ENCODE measurements at places on chromosomes 4 and X.

DNA sequence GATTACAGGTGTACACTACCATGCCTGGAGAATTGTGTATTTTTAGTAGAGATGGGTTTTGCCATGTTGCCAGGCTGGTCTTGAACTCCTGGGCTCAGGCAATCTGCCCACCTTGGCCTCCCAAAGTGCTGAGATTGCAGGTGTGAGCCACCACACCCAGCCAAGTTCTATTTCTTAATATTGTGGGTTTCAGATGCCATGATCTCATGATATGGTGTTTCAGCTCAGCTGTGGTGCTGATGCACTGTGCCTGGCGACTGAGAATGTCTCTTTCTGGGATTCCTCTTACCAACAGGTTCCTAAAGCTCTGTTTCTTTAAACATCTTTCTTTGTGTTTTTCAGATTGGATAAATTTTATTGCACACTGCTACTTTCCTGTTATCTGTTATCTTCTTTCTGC, 17.3 kb upstream of the NDUFC1 start:
- no peak for DNase-seq

DNA sequence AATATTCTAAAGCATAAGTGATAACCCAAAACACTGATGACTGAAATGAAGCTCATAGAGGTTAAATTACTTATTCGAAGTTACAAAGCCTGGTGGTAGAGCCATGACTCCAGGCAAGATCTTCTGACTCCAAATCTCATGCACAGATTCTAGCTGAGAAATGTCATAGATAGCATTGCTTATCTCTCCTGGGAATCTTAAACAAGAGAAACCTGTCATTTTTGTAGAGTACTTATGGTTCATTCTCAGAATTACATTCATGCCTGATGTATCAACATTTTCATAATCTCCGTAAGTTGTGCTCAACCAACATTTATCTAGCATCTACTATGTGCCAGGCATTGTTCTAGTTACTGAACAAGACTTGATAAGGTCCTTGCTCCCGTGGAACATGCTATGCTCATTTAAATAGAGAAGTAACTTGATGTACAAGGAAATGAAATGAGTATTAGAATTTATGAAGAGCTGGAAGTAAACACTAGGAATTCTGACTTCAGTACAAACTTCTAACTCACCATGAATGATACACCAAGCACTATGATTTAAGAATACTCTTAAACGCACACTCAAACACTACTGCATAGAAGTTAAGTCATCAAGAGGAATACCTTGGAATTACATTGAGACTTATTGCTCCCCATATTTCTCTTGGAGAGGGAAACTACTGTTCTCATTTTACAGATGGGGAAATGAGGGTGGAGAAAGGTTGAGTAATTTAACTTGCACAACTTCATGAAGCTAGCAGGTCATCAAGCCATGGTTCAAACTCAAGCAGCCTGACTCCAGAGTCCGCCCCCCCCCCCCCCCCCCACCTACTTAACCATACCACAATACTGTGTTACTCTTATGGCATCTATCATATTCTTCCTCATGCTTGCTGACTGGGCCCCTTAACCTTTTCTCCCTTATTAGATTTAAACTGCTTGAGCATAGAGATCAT, 45.4 kb downstream of the MBNL3 start:
- no peak for DNase-seq

DNA sequence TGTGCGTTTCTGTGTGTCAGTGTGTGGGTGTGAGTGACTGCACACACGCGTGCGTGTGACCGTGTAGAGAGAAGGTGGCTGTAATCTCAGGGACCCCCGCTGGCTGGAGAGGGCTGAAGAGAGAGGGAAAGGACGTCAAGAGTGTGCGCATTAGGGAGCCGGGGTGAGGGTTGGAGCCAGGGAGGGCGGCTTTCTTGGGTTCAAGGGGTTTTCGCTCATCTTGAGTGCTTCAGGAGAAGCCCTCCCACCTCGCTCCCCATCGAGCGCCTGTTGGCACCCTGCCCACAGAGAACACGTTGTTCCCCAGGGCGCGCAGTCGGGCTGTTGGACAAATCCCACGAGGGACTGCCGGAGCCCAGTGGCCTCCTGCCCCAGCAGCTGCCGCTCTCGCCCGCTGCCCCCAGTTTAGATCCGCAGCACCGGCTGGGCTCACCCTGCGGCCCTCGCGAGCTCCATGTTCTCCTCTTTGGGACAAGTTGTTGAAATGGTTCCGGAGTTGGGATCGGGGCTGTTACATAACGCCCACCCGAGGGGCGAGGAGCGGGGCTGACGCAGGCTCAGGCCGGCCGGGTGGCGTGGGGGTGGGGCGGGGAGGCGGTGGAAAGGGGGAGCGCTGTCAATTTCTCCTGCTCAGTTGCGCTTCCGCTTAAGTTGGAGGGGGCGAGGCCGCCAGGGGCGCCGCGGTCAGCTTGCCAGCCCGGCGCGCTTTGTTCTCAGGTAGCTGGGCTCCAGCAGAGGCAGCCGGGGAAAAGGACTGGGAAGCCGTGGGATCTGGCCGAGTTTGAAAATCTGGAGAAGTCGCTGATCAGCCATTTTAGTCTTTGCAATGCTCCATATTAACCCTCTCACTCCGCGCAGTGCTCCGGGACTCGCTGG, 1.6 kb downstream of the GRIA2 start:
- DNase-seq, result no peak

- DNase-seq, result no peak
Measured at GRCh38 chr4:185404031-185404430, 7.4 kb downstream of the ANKRD37 start.

- peak; percentile 60 for DNase-seq
Measured at GRCh38 chr4:108172753-108173598, 4.2 kb upstream of the LEF1 start.

DNA sequence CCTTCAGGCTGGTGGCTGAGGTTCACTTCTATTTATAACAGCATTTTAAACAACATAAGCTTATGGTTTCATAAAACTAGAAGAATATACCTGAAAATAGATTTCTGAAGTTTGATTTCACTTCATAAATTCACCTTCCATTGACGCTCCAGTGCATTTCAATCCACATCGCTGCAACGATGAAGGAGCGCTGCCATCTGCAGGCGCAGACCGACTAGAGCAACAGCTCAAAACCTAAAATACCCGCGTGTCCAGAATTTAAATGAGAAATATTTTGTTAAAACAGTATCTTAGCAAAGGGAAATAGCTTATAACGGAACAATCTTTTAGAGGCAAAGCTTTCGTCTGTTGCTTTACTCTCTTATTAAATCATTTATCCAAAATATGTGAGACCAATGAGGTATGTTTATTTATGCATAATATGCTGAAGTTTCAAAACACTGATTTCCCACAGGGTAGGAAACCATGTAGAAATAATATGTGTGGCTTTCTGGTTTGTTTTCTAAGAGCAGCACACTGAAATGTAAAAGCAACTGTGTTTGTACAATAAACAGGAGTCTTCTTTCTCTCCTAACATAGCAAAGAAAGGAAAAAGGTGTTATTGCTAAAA, 816.4 kb upstream of the FRG1 start:
- DNase-seq, result no peak

DNA sequence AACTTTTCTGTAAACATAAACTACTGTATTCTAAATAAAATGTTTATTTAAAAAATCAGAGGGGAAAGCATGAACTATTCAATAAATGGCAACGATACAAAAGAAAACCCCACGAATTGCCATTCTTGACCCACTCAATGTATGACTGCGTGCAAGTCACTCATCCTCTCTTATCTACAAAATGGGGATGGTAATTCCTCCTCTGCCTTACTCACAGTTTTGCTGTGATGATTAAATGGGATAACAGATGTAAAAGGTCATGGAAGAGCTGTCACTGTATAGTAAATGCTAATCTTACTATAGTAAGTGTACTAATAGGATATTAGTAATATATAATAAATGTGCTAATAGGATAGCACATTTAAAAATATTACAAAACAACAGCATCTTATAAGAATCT, 173.4 kb downstream of the SCFD2 start:
- no peak for DNase-seq

GRCh38 chr4:154744341-154744926, 634 bp downstream of the LRAT start:
- DNase-seq, result no peak

- no peak for DNase-seq
Measured at GRCh38 chr4:152016303-152016620, 255.5 kb upstream of the GATB start.

- DNase-seq, result peak; percentile 2
Measured at GRCh38 chr4:101730291-101731117, 60.0 kb upstream of the BANK1 start.

GRCh38 chr4:94519019-94519418, 67.3 kb downstream of the PDLIM5 start:
- no peak for DNase-seq

DNA sequence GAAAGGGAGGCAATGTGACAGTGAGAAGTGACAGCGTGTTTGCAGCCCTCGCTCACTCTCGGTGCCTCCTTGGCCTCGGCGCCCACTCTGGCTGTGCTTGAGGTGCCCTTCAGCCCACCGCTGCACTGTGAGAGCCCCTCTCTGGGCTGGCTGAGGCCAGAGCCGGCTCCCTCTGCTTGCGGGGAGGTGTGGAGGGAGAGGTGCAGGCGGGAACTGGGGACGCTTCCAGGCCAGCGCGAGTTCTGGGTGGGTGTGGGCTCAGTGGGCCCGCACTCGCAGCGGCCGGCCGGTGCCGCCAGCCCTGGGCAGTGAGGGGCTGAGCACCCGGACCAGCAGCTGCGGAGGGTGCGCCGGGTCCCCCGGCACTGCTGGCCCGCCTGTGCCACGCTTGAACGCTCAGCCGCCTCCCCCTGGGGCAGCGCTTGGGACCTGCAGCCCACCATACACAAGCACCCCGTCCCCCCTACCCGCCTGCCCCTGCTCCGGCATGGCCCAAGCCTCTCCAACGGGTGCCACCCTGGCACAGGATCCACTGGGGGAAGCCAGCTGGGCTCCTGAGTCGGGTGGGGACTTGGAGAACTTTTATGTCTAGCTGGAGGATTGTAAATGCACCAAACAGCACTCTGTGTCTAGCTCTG, 1142.8 kb upstream of the INTU start:
- no peak for DNase-seq
